ENCODE measurements at places on chromosomes 12 and 14.

DNA sequence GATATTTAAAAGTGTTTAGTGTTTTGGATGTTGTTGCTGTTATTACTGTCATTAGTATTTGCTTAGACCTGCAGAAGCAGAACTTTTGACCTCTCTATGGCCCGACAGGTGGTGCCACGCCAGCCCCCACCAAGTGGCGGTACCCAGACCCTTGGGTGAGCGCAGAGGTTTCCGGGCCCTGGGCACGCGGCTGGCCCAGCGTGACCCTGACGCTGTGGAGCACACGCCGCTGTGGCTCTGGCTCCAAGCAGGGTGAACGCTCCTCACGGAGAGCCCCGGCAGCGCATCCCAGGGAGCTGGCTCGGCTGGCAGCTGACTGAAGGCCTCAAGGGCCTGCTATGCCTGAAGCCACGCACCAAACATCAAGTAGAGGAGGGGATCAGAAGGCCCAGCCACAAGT, 22.6 kb downstream of the SLC25A47 start:
- DNase-seq: no peak

DNA sequence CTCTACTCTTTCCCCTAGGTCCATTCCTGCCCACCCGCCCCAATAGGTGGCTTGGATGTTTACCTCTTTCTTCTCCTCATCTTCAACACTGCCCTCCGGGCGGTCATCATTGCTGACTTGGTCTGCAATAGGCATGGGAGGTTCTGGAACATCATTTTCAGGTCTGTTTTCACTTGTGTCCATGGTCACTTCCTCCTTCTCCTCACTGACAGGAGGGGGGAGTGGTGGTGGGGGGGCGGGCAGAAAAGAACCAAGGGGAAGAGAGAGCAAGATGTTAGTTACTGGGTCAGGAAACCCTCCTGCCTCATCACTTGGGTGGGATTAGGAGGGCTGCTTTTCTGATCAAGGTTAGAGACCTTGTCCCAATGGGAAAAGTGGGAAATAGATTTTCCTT, 12.1 kb upstream of the CDH24 start:
- no peak for DNase-seq

- DNase-seq: no peak
Measured at GRCh38 chr12:100141666-100141997, 1.0 kb downstream of the BLTP3B start.

DNA sequence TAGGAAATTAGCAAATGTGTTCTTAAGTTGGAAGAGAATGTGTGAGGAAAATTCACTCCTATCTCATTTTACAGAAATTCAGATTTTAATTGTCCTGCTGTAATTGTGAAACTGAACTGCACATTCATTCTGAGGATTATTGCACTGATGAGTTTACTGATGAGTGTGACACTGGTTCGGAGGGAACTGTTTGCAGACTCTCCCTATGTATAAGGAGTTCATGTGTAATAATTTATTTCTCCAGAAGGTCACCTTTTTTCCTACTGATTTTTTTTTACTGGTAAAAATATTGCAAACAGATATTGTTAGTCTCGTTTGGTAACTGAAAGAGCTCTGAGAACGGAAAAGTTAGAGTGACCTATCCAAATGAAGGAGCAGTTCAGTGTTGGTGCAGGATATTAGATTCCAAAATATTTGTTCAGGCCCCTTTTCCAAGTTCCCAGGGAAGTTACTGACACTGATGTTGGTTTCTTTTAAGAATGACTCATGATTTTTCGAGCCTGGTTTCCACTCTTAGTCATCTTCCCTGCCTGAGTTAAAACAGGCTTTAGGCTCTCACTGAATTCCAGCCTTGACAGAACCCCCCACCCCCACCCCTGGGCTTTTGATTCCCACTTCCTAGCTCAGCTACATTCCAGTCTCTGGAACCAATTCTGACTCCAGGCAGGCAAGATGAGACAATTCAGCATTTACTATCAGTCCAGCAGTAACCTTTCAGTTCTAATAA, 18.4 kb downstream of the ANO6 start:
- no peak for DNase-seq

DNA sequence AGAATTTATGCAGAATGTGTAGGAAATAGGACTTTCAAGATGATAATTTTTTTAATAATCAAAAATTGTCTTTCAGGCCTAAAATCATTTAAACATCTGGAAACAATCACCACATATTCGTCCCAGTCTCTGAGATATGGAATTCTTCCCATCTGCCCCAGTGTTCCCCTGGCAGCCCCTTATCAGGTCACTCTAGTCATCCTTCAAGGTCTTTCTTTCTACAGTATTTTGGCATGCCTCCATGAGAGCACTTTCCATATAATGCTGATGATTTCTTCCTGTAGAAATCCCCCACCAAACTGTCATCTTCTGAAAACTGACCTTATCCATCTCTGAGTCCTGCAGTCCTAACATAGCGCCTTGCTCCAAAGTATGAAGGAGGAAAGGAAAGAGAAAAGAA, 422.1 kb downstream of the RPS29 start:
- no peak for DNase-seq

DNA sequence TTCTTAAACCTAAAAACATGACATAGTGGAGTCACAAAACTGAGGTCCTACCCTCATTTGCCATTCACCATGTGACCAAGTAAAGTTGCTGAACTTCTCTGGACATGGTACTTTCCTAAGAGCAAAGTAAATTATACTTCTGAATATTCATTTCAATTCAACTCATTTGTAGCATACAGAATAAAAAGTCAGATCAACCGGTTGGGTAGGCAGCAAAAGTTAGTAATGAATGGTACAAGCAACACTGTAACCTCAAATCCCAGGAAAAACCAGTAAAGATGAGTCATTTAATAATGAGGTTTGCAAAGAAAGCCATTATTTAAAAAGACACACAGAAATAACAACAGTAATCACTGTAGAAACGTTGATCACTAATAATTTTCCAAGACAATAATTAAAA, 8.7 kb downstream of the POLE2 start:
- DNase-seq: no peak

- DNase-seq: no peak
Measured at GRCh38 chr12:130644566-130644965, 71.5 kb downstream of the RIMBP2 start.

DNA sequence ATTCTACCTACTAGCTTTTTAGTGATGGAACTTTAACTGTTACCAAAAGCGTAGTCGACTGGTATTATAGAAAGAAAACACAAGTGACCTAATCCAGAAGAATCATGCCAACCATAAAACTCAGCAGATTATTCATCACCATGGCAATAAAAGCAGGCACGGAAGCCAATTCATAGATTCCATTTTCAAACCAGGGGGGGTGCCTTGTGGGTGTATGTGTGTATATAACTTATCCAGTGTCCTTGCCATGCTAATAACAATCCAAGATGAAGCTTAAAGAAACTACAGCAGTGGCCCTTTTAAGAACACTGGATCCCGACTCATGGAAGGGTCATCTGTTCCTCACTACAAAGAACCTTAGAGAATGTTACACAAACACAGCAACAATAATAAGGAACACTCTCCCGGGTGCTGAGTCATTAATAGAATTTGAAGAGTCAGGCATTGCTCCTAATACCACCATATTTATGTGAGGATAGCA, 61.0 kb downstream of the EPS8 start:
- DNase-seq: no peak

DNA sequence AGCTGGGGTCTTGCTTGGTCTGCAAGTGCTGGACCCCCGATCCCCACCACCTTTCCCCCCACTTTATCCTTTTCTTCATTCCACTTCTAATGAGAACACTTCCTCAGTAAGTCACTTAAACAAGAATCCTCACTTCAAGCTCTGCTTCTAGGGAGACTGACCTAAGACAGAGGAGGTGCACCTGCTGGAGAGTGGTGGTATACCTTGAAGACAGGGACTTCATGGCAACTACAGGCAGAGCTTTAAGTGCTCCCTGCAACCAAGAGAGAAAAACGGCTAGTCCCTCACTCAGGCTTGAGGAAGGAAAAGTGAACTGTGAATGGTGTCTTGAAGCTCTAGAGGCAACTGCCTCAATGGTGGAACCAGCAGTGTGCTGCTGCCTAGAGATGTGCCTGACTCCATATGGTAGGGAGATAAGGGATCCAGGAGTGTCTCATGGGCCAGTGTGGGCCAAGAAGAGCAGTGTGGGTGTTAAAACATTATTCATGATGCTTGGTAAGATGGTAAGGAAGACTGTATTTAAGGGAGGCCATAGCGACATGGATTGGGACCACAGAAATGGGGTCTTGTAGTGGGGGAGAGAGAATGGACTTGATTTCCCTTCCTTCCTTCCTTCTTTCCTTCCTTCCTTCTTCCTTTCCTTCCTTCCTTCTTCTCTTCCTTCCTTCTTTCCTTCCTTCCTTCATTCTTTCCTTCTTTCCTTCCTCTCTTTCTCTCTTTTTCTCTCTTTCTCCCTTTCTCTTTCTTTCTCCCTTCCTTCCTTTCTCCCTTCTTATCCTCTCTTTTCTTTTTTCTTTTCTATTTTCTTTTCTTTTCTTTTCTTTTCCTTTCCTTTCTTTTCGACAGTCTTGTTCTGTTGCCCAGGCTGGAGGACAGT, 96.2 kb upstream of the NAP1L1 start:
- DNase-seq: no peak

GRCh38 chr12:76855271-76855670, 23.5 kb downstream of the CSRP2 start:
- DNase-seq: no peak

DNA sequence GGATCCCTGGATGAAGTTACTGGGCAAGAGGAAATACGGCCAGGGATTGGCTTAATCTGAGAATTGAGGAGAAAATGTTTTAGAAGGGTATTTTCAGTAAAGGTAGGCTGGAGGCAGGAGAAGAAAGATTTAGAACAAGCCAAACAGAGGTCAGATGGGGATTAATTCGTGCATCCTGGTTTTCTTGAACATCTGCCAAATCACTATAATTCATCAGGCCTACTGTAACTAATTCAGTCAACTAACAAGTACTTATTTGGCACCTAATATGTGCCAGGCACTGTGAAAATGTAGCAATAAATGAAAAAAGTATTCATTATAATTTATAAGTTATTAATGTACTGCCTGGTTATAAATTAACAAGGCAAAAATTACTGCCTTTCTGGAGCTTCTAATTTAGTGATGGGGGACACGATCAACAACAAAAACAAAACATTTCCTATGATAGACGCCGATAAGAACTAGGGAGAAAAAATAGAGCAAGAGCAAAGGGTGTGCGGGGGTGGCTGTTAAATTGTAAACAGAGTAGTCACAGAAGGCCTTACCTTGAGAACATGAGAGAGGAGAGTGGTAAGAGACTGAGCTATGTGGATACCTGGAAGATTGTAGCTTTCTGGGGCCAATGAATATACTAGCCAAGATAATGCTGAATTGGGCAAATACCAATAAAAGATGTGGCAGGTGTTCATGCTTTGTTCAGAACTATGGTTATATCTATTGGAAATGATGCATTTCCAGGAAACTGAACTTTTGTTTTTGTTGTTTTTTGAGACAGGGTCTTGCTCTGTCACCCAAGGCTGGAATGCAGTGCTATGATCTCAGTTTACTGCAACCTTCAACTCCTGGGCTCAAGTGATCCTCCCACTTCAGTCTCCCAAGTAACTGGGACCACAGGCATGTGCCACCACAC, 34.0 kb downstream of the DUSP16 start:
- DNase-seq: no peak

DNA sequence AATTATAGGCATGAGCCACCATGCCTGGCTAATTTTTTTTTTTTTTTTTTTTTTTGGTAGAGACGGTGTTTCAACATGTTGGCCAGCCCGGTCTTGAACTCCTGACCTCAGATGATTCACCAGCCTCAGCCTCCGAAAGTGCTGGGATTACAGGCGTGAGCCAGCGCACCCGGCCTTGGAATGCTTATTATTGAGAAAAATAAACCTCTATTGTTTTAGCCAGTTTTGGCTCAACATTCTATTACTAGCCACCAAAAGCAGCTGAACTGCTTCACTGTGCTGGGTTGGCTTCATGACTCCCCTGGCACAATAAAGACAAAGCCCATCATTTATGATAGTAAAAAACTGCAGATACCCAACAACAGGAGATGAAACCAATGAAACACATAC, 93.5 kb upstream of the CEP83 start:
- DNase-seq: no peak

GRCh38 chr14:79543967-79544697, 667.2 kb downstream of the DIO2 start:
- no peak for DNase-seq

GRCh38 chr12:6526766-6527525, 7.4 kb upstream of the GAPDH start:
- no peak for DNase-seq

DNA sequence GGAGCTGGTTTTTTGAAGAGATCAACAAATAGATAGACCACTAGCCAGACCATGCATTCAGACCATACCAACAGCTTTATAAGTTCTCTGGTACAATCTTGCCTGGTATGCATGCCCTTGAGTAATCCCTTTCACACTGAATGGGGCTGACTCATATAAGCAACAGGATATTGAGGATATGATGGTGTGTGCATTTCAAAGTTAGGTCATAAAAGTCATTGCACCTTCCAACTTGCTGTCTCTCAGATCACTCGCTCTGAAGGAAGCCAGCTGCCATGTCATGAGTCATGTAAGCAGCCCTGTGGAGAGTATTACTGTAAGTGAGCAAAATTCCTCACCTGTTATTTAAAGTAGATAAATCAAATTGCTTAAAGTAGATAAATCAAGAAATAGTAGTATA, 45.0 kb upstream of the OR6J1 start:
- DNase-seq: no peak

DNA sequence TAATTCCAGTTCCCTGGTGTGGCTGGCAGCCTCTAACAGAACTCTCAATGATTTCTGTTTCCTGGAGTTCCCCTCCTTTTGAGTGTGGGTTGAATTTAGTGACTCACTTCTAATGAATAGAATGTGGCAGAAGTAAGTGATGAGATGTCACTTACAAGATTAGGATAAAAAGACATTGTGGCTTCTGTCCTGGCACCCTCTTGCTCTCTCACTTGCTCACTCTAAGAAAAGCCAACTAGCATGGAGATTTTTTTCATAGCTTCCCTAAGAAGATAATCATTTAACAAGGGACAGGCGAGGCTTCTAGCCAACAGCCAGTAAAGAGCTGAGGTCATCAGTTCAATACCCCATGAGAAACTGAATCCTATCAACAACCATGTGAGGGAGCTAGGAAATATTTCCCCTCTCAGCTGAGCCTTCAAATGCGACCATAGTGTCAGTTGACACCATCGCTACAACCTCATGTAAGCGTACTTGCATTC, 156.7 kb downstream of the TMTC3 start:
- no peak for DNase-seq

DNA sequence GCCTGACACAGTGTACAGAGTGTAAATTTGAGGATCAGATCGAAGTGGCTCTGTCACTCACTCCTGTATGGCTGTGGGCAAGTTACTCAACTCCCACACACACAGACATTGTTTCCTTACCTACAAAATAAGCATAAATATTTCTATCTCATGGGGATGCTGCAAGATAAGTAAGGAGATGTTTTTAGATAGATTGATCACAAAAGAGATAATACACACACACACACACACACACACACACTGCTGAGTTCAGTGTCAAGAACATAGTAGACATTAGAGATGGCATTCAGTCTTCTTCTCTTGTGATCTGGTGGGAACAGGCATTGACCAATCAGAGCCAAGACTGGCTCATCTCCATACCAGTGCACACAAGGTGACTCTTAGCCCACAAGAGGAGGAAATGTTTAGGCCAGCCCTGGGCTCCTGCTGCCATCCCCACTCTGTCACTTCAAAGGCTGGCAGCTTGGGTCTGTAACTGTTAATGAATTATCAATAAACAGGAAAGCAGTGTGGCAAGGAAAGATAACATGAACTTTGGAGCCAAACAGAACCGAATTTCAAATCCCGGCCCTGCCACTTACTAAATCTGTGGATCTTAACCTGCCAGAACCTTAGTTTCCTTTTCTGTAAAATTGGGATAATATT, 3.4 kb upstream of the RNASE8 start:
- DNase-seq: no peak

GRCh38 chr14:54188064-54188666, 208.6 kb upstream of the CDKN3 start:
- DNase-seq: no peak

Data from CD4-positive, alpha-beta T cell treated with Interferon gamma for 1 hour (primary cell).